Right renal pelvis (tissue), 4 donors: ENCODE measurements at places on chromosomes 13 and 19.

DNA sequence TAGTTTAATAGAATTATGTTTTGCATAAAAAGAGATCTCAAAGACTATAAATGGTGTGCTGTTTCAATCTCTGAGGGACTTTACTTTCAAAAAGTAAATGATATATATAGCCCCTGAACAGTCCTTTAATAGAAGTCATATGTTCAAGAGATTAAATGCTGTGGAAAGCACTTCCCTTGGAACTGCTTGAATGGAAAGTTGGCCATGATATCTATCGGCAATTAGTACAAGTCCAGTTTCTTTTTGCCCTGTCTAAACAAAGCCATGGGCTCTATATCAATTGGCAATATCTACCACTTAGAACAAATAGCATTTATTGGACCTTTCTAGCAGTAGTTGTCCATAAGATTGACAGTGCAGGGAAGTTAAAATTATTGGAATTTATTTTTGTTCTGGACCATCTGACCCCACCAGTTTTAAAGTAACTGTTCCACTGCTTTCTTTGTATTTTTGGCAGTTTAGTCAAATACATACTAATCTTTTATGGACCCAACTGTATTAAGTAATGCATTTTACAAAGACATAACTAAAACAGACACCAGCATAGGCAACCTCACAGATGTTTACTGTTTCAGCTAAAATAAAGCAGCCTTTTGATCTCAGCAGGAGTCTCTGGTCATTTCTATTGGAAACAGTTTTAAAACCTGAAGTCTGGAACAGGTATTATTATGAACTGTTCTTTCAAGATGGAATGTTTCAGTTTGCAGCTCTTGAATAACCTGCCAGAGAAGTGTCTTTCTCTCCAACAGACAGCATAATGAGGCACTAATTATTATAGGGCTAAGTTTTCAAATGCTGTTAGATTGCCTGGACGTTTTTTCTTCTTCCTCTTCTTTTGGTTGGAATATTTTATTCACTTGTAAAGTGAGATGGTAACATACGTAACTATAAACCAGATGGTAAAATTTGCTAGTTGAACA is 282.6 kb downstream of the DCLK1 start:
- DNase-seq, result no peak

GRCh38 chr13:21686751-21687391 is 16.0 kb downstream of the FGF9 start:
- DNase-seq, result no peak

GRCh38 chr19:12859546-12859945 is 21.2 kb downstream of the MAST1 start:
- no peak for DNase-seq

DNA sequence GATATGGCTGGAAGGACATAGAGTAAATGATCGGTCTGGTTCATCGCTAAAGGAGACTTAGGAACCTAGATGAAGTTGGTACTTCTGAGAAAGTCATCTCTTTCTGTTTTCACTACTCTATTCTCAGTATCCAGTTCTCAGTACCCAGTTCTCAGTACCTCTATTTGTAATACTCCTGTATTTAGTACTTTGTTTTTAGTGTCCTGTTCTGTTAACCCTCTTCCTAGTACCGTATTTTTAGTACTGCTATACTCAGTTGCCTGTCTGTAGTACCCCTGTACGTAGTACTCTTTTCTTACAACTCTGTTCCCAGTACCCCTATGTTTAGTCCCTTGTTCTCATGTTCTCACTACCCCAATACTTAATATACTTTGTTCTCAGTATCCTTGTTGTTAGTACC is 1.2 kb downstream of the RFXAP start:
- no peak for DNase-seq

GRCh38 chr13:100350601-100351000 is 238.0 kb downstream of the GGACT start:
- no peak for DNase-seq

- no peak for DNase-seq
These were observed at the start of gene TMEM255B for GRCh38 chr13:113758651-113759524. TMEM255B (plus strand) TSS chr13:113759226; CDS start chr13:113759270, 44 bp downstream.

DNA sequence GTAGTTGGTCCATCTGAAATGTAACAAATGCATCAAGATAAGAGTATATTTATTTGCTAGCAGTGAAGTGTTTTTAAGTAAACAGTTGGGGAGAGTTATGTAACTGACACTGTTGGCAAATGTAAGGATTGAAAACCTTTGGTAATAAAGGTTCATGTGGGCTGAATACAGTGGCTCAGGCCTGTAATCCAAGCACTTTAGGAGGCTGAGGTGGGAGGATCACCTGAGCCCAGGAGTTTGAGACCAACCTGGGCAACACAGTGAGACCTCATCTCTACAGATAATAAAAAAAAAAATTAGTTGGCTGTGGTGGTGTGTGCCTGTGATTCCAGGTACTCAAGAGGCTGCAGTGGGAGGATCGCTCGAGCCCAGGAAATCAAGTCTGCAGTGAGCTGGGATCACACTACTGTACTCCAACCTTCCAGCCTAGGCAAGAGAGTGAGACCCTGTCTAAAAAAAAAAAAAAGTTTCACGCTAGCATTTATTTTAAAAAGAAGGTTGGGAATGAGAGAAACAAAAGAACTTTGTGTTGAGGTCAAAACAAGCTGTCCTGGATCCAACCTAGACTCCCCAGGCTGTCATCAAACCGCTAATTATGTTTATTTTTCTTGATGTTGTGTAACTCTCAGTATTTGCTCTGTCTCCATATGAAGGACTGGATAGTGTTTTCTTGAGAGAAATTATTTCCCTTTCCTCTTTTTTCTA is 20.7 kb downstream of the SETDB2 start:
- no peak for DNase-seq

DNA sequence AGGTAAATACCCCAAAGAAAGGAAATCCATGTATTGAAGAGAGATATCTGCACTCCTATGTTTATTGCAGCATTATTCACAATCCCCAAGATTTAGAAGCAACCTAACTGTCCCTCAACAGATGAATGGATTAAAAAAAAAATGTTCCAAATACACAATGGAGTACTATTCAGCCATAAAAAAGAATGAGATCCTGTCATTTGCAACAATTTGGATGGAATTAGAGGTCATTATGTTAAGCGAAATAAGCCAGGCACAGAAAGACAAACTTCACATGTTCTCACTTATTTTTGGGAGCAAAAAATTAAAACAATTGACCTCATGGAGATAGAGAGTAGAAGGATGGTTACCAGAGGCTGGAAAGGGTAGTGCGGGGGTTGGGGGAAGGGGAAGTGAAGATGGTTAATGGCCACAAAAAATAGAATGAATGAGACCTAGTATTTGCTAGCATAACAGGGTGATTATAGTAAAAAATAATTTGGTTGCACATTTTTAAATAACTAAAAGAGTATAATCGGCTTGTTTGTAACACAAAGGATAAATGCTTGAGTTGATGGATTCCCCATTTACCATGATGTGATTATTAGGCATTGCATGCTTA is 9.7 kb upstream of the ZNF709 start:
- DNase-seq, result no peak

DNA sequence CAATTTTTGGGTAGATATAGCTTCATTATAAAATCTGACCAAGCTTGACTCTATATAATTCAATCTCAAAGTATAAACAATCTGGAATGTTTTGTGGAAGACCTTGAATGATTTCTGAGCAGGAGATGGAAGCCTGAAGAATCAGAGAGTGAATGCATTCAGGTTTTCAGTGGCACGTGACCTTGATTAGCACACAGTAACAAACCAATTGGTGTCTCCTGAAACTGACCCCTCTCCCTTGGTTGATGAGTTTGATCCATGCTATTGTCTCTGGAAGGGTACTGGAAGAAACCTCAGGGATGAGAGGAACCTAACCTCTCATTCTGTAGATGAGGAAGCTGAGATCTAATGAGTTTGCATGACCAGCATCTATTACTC is 39.6 kb downstream of the PCDH8 start:
- no peak for DNase-seq

- no peak for DNase-seq
These were observed 31.2 kb downstream of the CLEC17A start for GRCh38 chr19:14614099-14614412.

DNA sequence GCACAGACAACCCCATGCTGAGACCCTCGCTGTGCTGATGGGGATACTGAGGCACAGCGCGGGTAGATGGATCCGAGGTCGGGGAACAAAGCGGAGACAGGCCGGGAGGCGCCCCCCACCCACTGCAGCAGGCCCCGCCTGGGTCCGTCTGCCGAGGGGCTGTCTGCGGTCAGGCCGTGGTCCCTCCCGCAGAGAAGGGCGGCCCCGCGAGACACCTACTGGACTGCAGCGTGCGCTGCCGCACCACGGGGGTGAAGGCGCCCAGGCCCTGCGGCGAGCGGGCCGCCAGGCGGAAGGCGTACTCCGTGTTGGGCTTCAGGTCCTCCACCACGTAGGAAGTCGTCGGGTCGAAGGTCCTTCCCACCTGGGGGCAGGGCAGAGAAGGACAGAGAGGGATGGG is 101.9 kb downstream of the PTPRS start:
- DNase-seq, result no peak

DNA sequence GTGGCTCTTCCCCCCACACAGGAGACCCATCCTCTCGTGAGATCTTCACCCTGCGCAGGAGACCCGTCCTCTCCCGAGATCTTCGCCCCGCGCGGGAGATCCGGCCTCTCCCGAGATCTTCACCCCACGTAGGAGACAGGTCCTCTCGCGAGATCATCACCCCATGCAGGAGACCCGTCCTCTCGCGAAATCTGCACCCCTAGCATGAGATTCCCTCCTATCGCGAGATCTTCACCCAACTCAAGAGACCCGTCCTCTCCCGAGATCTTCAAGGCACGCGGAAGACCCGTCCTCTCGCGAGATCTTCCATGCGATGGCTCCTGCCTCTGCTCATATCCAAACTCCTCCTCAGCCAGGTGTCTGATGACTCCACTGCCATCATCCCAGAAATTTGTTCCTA is 24.3 kb downstream of the LAIR2 start:
- no peak for DNase-seq

GRCh38 chr13:87906411-87906810 is 235.2 kb downstream of the SLITRK5 start:
- DNase-seq, result no peak
